ENCODE measurements at places on chromosomes 5 and 9.

- DNase-seq: no peak
Measured at GRCh38 chr9:72315510-72316311, 49.3 kb downstream of the ZFAND5 start.

DNA sequence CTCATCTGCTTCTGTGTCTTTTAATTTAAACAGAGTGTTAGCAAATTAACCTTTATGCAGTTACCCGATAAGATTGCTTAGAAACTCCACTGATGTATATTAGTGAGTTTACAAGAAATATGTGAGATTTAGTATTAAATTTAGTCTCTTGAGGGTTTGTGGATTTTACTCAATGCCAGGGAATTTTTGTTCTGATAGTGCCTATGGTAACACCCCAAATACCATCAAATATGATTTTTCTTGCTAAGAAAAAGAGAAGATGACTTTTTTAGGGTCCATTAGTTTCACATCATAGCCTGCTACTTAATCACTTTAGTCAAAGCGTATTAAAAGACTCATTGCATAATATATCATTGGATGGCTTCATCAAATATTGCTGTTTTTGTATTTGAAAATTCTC, 224.9 kb downstream of the PCSK5 start:
- DNase-seq: no peak

GRCh38 chr5:78757269-78758053, 108.9 kb upstream of the LHFPL2 start:
- DNase-seq: no peak

- DNase-seq: no peak
Measured at GRCh38 chr5:15463231-15463980, 36.6 kb upstream of the FBXL7 start.

- no peak for DNase-seq
Measured at GRCh38 chr5:96745844-96746531, 61.8 kb downstream of the ERAP1 start.

DNA sequence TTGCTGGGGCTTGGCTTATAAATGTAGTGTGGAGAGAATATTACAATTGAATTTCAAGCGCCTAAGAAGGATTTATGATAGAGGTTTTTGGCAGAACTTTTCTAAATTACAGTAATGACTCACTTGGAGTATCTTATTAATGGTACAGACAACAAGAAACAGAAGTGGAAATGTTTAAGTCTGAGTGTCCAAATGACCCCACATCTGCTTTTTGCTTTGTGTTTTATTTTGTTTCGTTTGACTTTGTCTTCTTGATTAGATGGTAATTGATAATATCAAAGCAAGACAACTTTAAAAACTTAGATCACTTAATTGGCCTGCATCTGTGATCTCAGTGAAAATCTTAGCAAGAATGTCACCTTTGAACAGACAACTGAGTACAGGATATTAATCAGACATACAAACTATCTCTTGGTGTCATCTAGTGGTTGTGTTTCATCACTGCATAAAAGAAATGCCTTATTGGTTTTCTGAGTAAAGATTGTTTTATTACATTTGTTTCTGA, 577.4 kb downstream of the ISL1 start:
- no peak for DNase-seq

DNA sequence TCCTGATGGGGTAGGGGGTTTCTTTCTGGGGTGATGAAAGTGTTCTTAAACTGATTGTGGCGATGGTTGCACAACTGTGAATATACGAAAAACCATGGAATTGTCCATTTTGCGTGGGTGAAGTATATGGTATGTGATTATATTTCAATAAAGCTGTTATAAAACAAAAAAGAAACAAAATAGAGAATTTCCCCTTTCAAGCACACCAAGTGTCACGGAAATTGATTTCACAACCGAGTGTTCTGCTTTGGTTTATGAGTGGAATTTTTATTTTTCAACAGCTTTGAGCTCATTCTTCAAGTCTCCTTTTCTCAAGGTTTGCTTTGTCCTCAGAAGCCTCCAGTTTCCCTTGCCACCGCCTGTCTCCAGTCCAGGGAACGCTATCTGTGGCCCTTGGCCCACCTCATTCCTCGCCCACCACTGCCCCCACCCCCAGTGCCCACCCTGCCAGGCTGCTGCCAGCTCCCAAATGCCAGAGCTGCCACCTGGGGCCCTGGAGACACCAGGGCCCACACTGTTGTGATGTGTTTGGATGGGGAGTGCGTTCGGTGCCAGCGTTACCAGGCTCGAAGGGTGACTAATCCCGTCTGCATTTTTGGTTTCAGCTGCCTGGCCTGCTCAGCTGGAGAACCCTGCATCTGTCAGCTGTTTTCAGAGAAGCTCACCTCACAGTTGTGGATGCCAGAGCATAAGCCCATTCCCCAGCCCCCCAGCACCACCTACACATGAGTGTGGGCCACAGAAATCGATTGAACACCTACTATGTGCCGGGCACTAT, 30.4 kb downstream of the DUSP1 start:
- DNase-seq: no peak

DNA sequence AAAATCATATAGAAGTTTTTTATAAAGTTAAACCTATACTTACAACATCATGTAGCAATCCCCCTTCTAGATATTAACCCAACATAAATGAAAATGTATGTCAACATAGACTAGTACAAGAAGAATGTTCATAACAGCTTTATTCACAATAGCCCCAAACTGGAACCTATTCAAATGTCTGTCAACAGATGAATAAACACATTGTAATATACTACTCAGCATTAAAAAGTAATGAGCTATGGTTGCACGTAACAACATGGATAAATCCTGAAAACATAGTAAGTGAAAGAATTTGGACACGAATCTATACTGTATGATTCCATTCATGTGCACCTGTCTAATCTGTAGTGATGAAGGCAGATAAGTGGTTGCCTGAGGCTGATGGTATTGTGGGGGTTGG, 73.9 kb downstream of the CSNK1G3 start:
- no peak for DNase-seq

GRCh38 chr5:134609232-134609851, 23.3 kb downstream of the SAR1B start:
- no peak for DNase-seq

GRCh38 chr5:126464959-126465358, 41.8 kb downstream of the GRAMD2B start:
- no peak for DNase-seq

- DNase-seq: no peak
Measured at GRCh38 chr9:26346942-26347477, 545.6 kb downstream of the CAAP1 start.

DNA sequence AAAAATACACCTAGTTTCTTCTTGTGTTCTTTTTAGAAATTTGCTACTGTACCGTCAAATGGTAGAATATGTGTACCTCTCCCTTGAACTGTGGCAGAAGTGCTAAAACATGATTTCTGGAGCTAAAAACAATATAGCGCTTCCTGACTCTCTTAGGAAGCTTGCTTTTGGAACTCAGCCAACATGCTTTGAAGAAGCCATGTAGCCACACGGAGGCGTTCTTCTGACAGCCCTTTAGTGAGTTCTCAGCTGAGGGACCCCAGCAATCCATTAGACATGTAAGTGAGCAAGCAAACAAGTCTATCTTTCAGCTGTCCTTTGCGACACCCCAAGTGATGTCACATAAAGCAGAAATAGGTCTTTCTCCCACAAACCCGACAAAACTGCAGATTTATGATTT, 917.0 kb downstream of the CDH9 start:
- DNase-seq: no peak

DNA sequence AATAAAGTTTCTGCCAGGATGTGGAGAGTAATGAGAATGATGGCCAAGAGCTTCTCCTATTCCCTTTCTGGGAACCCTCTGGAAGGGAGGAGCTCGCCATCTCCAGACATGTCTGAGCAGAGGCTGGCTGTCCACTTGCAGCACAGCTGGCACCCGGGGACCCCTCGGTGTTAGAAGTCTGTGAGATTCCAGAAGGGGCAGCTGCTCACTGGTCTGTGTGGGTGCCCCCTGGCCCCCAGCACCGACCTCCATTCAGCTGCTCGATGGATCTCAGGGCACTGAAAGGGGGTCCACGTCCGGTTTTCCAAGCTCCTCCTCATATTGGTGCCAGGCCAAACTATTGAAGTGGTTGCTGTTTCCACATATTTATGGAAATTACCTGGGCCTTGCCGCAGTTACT, 3.6 kb upstream of the FAM163B start:
- DNase-seq: no peak

DNA sequence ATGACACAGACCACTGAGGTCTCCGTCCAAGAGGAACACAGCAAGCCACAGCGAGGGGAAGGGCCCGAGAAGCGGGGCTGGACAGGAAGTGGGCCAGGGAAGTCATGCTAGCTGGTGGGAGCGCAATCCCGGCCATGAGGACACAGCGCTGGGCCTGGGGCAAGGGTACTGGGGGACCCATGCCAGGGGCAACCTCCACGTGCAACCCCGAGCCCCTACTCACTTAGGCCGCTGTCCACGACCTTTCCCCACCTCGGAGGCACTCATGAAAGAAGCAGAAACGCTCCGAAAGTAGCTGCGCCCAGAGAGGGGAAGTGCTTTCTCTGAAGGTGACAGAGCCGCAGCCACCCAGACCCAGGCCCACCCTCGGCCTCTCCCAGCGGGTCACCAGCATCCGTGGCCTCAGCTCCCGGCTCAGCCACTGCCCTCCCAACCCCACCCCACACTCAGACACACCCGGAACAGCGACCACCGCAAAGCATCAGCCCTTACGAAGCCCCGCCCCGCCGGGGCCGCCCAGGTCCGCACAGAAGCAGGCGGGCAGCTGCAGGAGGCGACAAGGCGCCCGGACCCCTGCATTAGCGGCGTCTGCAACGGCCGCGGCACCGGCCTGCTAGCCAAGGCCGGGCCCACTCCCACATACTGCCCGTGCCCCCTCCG, 782 bp downstream of the BICD2 start:
- no peak for DNase-seq

- no peak for DNase-seq
Measured at GRCh38 chr5:172760959-172761358, 10.0 kb downstream of the DUSP1 start.

DNA sequence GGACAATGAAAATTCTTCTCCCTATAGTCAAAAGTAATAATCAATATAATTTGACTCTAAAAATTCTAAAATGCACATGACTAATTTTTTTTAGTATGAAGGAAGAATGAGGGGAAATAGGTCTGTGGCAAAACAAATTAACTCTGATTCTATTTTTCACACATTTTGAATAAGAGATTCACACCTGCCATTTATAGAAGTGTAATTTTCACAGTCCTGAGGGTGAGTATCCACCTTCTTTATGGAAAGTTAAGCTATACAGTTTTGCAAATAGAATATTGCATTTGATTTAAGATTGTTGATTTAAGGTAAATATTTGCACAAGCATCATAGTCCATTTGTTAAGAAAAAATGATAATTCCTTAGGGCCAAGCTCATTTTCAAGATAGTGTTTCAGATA, 417.7 kb downstream of the CHSY3 start:
- DNase-seq: no peak

GRCh38 chr5:174166231-174167079, 120.9 kb downstream of the NSG2 start:
- DNase-seq: no peak

DNA sequence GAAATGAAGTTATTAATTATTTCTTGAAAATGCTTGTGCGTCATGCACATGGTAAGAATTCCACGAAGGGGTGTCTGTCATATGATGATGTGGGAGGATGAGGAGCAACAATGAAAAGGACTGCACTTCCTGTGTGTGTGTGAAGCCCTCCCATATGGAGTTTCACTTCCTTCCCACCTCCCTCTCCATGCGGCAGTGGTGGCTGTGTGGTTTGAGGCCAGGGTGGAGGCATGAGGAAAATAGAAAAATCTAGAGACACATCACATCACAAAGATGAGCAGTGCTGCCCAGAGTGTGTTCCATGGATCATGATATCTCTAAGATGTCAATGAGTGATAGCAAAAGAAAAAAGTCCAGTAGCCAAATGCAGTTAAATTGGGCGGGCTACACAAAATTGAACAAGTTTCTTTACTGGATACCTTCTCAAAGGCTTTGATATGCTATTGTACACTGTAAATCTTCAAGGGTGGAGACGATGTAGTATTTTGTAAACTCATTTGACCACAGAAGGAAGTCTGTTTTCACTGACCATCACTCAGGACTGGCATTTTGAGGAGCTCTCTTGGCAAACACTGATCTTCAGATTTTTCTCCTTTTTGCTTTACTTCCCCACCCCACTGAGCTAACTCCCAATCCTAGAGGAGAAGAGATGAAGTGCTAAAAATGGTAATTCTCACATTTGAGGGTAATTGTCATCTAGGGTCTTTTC, 55.7 kb upstream of the EQTN start:
- no peak for DNase-seq

GRCh38 chr9:137326445-137327065, 24.5 kb upstream of the NRARP start:
- no peak for DNase-seq

GRCh38 chr5:122330881-122331280, 18.8 kb downstream of the SNCAIP start:
- DNase-seq: no peak

GRCh38 chr5:133957080-133957479, 11.3 kb downstream of the C5orf15 start:
- DNase-seq: no peak

DNA sequence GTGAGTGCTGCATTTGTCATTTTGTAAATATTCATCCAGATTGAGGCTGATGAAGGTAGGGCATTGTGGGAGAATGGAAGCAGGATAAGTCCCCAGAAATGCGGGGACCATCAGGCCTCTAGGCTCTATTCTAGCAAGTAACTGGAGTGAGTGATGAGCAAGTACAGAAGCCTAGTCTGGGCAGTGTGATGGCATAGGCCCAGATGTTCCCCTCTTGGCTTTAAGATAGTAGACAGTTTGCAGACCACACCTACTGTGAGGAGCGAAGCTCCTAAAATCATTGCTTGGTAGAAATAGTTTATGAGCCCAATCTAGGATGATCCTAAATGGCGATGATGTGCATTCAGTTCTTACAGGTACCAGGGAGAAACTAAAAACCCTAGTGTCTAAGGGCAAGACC, 24.3 kb downstream of the NDFIP1 start:
- no peak for DNase-seq

DNA sequence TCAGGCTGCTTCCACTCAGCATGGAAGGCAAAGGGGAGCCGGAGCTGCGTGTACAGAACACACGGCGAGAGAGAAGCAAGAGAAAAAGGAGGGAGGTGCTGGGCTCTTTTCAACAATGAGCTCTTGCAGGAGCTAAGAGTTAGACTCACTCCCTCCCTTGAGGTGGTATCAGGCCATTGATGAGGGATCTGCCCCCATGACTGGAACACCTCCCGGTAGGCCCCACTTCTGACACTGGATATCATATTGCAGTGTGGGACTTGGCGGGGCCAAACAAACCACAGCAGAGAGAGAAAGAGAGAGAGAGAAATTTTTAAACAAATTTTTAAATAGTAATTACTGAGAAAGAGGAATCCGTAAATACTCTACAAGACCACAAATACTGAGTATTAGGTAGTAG, 182.2 kb downstream of the TRIO start:
- no peak for DNase-seq

DNA sequence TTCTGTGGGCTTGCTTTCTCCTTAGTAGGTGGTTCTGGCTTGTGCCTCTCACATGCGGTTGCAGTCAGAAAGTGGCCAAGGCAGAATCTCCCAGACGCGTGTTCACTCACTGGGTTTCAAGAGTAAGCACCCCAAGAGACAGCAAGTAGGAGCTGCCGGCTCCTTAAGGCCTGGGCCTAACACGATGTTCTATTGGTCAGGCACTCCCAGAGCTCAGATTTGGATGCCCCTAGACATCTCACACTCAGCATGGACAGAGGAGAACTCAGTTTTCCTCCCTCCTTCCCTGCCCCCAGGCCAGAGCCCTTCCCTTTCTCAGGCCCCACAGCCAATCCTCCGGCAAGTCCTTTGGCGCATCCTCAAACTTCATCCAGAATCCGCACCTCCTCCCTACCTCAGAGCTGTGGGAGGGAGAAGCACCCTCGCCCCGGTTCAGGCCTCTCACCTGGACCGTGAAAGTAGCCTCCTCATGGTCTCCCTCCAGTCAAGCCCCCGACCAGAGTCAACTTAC, 6.5 kb upstream of the CARD19 start:
- DNase-seq: no peak
